Cerebellum (tissue), 4 donors: ENCODE measurements at places on chromosomes 4 and X. TPM values are rescaled to one million over a fixed set of nuclear protein-coding genes. Genes with fewer than 3 reads are reported as not detected.

- DNase-seq = no peak
Measured at GRCh38 chr4:42048394-42048793, 58.1 kb downstream of the SLC30A9 start.

TMEM47 gene
- total RNA-seq = 48.0 TPM

DNA sequence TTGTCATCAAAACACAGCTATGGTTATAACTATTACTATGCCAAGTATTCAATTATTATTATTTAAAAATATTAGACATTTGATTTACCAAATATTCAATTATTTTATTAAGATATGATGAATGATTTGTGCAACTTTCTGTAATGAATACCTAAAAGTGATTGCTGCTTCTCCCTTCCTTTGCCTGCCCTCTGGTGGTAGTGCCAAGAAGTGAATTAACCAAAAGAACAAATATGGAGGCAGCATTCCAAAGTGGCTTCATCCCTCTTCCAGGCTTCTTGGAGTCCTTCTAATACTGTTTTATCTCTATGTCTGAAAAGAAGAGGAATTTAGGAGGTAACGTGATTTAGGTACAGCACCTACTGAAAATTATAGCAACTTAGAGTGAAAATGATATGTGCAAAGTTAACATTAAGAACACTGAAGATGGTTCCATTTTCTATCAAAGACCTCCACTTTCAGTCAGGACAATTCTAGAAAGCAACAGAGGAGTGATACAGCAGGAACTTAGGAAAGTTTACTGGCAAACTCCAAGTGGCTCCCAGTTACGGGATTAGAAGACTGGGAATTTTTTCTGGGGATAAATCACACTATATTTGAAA lies 43.0 kb downstream of the ENPEP start:
- DNase-seq = peak; percentile 5

FAM90A26 gene
- total RNA-seq = not detected

DNA sequence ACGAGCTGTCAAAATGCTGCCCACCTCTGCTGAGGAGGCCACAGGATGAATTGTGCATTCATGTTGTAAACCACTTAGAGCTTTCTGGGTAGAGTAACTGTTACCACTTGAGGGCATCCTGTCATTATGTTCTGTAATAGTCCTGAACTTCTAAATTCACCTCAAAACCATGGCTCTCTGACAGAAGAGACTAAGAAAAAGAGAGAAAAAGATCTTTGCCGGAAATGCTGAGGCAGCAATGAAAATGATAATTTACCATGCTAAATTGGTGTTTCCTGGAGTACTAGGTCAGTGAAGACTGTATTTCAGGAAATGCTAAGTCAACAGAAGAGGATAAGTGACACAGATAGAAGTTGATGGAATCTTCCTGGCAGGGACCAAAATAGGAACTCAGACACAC lies 942.3 kb upstream of the SLIT2 start:
- no peak for DNase-seq

DNA sequence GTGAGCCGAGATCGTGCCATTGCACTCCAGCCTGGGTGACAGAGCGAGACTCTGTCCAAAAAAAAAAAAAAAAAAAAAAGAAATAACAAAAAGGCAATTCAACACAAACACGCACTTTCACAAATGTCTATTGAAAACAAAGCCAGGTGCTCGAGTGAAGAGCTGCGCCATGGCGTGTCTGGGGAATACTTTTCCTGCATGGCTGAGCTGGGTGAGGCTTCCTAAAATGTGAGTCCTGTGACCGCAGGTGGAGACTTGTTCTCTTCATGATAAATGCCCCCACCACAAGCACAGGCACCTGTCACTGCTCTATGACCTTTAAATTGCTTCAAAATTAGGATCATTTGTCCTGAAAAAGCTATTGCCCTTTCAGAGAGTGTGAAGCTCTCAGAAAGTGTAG lies 4.0 kb upstream of the ABLIM2 start:
- no peak for DNase-seq

GSX2 gene
- total RNA-seq = not detected

GRCh38 chr4:94497690-94498089 lies 45.9 kb downstream of the PDLIM5 start:
- DNase-seq = no peak

- DNase-seq = no peak
Measured at GRCh38 chrX:48818866-48819265, 7.4 kb upstream of the ERAS start.

- DNase-seq = no peak
Measured at GRCh38 chr4:147157860-147158701, 212.4 kb upstream of the TTC29 start.

DNA sequence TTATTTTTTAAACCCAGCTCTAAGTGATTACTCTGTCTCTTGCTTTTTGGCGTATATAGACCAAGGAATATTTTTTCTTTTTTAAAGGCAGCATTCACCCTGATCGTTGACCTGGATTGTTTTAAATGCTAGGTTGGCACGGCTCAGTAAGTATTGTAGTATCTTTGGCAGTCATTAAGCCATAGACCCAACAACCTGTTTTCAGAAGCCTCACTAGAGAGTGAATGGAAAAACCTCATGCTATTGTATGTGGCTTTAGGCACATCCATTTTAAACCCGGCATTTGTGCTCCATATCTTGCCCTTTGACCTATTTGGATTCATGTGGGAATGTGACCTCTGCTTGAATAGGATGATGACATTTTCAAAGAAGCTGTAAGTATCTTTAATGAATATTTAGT lies 183.9 kb downstream of the SNCA start:
- DNase-seq = no peak

GRCh38 chrX:23799469-23800065 lies 16.6 kb downstream of the SAT1 start:
- DNase-seq = no peak

GRCh38 chrX:17930850-17931249 lies 69.8 kb upstream of the RAI2 start:
- DNase-seq = no peak
